ENCODE measurements at places on chromosomes 5 and 9. TPM values are rescaled to one million over a fixed set of nuclear protein-coding genes. Genes with fewer than 3 reads are reported as not detected.

The AHRR gene
- total RNA-seq, result 11.2 TPM

The OTP gene
- not detected for total RNA-seq

The CAPSL gene
- total RNA-seq, result not detected

The EXD3 gene
- 14.5 TPM for total RNA-seq

The SPATA9 gene
- total RNA-seq, result 0.95 TPM

The PDZD2 gene
- total RNA-seq, result 3.7 TPM

The OR1J2 gene
- not detected for total RNA-seq

The ACTBL2 gene
- total RNA-seq, result not detected

The IL9 gene
- total RNA-seq, result not detected

All from spleen (tissue), 13 donors.